Aorta (tissue), 5 donors: ENCODE measurements at places on chromosomes 3 and 15.

- no peak for DNase-seq
Measured at GRCh38 chr3:18872466-18872865, 275.8 kb upstream of the KCNH8 start.

DNA sequence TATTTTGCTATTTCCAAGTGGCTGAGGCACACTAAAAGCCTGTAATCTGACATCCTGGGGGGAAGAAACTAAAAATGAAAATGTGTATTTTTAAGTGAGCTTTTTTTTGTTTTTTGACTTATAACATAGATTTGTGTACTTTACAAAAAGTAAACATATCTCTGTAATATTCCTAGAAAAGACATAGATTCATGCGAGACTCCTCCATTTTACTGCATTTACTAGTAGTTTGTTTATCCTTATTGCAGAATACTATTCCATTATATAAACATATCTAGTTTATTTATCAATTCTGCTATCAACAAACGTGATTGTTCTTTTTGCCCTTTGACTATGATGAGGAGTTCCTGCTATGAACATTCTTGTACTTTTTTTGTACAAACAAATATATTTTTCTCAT lies 67.8 kb upstream of the PLSCR5 start:
- DNase-seq = no peak

- DNase-seq = no peak
Measured at GRCh38 chr3:190108804-190109203, 11.9 kb downstream of the P3H2 start.

DNA sequence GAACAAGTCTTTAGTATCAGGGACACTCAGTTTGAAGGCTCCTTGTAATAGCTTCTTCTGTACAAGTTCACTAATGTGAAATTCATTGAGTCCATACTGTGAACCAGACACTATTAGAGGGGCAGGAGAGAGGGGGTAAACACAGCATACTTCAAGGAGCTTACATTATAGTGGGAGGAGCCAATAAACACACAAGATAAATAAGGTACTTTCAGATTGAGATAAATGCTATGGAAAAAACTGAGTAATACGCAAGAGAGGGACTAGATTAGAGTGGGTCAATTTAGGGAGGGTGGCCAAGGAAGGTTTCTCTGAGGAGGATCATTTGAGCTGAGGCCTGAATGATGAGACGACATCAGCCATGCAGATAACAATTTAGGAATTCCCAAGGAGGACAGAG lies 3.1 kb upstream of the AKAP13 start:
- no peak for DNase-seq

- DNase-seq = no peak
Measured at GRCh38 chr15:73403171-73403570, 34.4 kb upstream of the HCN4 start.
